Right atrium auricular region (tissue), 2 donors: ENCODE measurements at places on chromosomes 7 and 10. TPM values are rescaled to one million over a fixed set of nuclear protein-coding genes. Genes with fewer than 3 reads are reported as not detected.
A peak's percentile ranks its signal among the peaks of the same experiment; 100 is the strongest.

Gene SLC18A3
- not detected for total RNA-seq

Gene WNT16
- total RNA-seq, result 0.12 TPM

Gene EEPD1
- total RNA-seq, result 6.8 TPM

Gene FAM180A
- 5.9 TPM for total RNA-seq

Gene SPDYE5
- total RNA-seq, result not detected

Gene DNAJC9
- total RNA-seq, result 6.9 TPM

Gene CCT6A
- 39.3 TPM for total RNA-seq

DNA sequence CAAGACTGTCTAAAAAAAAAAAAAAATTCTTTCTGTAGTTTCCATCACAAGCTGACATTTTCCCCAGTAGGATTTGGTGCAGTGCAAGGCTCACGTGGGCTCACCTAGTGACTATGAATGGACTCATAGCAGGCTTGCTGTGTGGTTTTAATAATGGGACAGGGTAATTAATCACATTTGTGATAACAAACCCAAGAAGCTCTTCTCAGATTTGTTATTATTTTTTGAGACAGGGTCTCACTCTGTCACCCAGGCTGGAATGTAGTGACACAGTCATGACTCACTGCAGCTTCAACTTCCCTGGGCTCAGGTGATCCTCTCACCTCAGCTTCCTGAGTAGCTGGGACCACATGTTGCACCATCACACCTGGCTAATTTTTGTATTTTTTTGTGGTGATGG, 40.0 kb downstream of the NACAD start:
- H3K27me3 ChIP-seq, result no peaks in the 10 kb centered on the region
- no peaks in the 10 kb centered on the region for H3K4me1 ChIP-seq
- no peak overlapping the region for H3K4me3 ChIP-seq
- no peak for DNase-seq

GRCh38 chr10:112896273-112896672, 53.8 kb upstream of the TCF7L2 start:
- no peaks in the 10 kb centered on the region for H3K4me1 ChIP-seq
- H3K4me3 ChIP-seq, result no peak overlapping the region
- no peaks in the 10 kb centered on the region for H3K36me3 ChIP-seq
- DNase-seq, result no peak
- no peaks in the 10 kb centered on the region for H3K27me3 ChIP-seq
- no peak overlapping the region for H3K27ac ChIP-seq

DNA sequence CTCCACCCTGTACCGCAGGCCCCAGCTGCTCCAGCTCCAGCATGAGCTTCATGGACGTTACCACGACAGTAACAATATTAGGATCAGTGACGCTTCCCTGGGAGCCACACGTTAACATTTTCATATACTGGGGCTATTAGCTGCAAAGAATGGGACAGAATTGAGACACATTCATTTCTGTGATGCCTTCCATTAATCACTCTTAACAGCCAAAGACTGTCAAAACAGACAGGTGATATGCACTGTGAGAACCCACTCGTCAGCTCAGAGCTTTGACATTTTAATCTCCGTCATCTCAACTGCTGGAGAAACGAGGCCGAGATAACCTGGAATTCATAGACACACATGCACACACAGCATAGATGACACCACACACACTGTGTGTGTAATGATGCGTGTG, 408.4 kb upstream of the SHH start:
- no peaks in the 10 kb centered on the region for H3K27me3 ChIP-seq
- no peak overlapping the region for H3K4me3 ChIP-seq
- no peaks in the 10 kb centered on the region for H3K4me1 ChIP-seq
- H3K36me3 ChIP-seq, result no peaks in the 10 kb centered on the region
- DNase-seq, result peak; percentile 46

GRCh38 chr10:84428711-84429110, 100.3 kb downstream of the CCSER2 start:
- H3K27me3 ChIP-seq, result no peaks in the 10 kb centered on the region
- H3K27ac ChIP-seq, result peak overlapping the region; percentile 88
- no peak overlapping the region for H3K4me3 ChIP-seq
- H3K4me1 ChIP-seq, result peaks cover 69% of the 10 kb centered on the region
- no peaks in the 10 kb centered on the region for H3K36me3 ChIP-seq

DNA sequence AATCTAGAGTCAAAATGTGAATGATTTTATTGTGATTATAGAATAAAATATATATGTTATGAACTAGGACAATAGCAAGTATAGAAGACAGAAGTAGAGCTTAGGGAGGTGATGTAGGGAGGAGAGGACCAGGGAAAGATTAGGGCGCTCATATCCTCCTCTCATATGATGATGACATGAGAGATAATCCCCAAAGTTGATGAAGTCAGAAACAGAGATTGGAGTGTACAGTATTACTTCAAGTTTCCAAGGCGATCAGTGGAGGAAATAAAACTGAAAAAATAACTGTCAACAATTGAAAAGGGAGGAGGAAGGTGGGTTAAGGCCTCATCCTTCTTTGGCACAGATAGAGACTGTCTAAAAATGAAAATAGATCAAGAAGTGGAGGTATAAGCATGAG, 14.9 kb downstream of the MACROH2A2 start:
- H3K4me1 ChIP-seq, result no peaks in the 10 kb centered on the region
- no peak for DNase-seq
- no peak overlapping the region for H3K4me3 ChIP-seq
- H3K27me3 ChIP-seq, result no peaks in the 10 kb centered on the region

DNA sequence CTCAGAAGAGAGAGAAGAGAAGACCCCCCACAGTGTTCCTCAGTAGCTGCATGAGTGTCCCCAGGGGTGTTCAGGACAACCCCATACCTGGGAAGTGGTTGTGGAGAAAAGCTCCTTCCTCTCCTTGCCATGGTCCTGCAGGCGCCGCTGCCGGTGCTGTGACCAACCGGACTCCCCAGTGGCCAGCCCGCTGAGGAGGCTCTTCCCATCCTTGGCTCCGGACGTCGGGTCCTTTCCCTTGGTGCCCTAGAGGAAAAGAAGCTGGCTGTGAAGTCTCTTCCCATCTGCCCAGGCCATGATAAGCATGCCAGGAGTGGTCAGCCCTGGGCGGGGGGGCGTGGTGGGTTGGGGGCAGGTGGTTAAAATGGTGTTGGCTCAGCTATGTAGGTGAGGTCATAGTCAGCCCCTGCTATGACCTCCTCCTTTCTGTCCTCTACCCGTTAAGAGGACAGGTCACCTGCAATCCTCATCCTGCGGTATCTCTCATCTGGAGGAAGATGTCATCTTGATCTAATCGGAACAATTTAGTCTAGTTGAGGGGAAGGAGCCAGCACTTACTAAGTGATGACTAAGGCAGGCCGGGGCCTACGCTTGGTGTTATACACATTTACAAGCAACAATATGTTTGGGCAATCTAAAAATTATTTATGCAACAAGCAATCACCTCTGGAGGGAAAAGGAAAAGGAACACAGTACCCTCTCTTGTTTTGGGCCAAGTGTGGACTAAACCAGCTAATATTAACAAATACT, 13.2 kb downstream of the WDR91 start:
- no peak overlapping the region for H3K27ac ChIP-seq
- no peaks in the 10 kb centered on the region for H3K27me3 ChIP-seq
- DNase-seq, result peak; percentile 23
- no peak overlapping the region for H3K4me3 ChIP-seq

DNA sequence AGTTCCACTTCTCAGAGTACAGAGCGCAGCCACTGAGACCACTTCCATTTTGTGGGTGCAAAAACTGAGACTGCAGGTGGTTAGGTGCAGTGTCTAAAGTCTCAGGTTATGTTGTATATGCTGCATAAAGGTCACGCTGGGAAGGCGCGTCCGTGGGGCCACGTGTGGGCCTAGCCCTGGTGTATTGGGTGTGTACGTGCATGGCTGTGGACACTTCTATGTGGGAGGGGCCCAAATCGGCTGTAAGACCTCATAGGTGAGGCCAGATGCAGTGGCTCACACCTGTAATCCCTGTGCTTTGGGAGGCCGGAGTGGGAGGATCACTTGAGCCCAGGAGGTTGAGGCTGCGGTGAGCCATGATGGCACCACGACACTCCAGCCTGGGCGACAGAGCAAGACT, 37.7 kb downstream of the GRID2IP start:
- H3K27ac ChIP-seq, result no peak overlapping the region
- peaks cover 4% of the 10 kb centered on the region for H3K4me1 ChIP-seq
- DNase-seq, result no peak

DNA sequence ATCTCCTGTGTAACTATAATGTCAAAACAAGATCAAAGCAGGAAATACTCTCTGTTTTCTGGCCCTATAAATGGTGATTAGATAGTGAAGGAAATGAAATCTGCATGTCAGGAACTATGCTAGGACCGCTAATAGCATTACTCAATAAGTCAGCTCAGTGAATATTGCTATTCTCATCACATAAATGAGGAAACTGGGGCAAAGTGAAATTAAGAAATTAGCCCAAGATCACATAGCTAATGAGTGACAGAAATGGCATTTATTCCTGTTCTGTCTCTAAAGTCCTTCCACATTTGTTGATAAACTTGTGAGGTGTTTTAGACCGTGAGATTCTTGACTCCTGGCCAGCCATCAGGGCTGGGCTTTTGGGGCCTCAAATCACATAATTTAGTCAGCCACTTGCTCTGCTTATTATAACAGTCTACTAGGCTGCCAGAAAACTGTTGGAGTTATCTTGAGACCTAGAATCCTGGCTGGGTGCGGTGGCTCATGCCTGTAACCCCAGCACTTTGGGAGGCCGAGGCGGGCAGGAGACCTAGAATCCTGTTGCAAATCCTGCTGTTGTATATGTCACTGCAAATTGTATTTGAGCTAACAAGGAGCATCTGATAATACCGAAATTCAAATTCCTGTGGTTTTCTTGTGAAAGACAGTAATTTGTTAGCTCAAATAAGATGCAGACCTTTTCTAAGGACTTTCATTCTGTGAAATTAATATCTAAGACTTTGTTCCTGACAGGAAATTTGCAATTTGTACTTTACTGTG, 66.5 kb upstream of the SHTN1 start:
- no peaks in the 10 kb centered on the region for H3K4me1 ChIP-seq
- no peak overlapping the region for H3K4me3 ChIP-seq
- H3K27me3 ChIP-seq, result no peaks in the 10 kb centered on the region
- no peak for DNase-seq
- no peaks in the 10 kb centered on the region for H3K36me3 ChIP-seq

DNA sequence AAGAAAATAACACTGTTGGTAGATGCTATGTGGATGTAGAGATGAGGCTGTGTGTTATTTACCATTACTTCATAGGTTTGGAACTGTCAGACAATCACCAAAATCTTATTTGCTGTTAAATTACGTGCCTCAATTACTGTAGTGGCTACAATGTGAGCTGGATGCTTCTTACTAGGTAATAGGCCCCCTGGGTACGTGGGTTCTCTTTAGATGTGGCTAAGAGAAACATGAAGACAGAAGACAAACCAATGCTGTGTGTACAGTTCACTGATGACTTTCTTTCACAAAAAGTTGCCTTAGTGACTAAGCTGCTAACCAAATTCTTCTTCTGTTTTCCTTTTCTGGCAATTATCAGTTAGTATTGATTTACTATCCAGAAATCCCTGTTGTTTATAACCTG, 144.6 kb downstream of the SEMA3E start:
- no peak overlapping the region for H3K4me3 ChIP-seq
- no peaks in the 10 kb centered on the region for H3K36me3 ChIP-seq
- H3K4me1 ChIP-seq, result no peaks in the 10 kb centered on the region

- no peak overlapping the region for H3K27ac ChIP-seq
- no peaks in the 10 kb centered on the region for H3K36me3 ChIP-seq
- no peak overlapping the region for H3K4me3 ChIP-seq
- H3K4me1 ChIP-seq, result no peaks in the 10 kb centered on the region
- no peaks in the 10 kb centered on the region for H3K27me3 ChIP-seq
- DNase-seq, result no peak
Observed at GRCh38 chr7:24406789-24407299, 122.9 kb downstream of the NPY start.

GRCh38 chr7:90188281-90188680, 23.3 kb upstream of the STEAP2 start:
- no peaks in the 10 kb centered on the region for H3K27me3 ChIP-seq
- no peaks in the 10 kb centered on the region for H3K4me1 ChIP-seq
- H3K27ac ChIP-seq, result no peak overlapping the region
- no peaks in the 10 kb centered on the region for H3K36me3 ChIP-seq
- no peak overlapping the region for H3K4me3 ChIP-seq
- no peak for DNase-seq

DNA sequence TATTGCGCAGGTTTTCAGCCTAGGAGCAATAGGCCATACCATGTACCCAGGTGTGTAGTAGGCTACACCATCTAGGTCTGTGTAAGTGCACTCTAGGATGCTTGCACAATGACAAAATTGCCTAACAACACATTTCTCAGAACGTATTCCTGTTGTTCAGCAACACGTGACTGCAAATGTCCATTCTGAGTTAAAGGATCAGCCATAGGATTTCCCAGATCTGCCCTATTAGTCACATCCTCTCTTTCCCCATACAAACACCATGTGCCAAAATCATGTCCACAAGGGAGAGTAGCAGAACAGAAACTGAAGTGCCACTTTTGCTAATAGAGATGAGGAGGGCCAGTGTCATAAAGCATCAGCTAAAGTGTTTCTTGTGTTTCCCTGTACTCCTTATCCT, 42.6 kb upstream of the AMPH start:
- DNase-seq, result no peak
- peak overlapping the region; percentile 34 for H3K27ac ChIP-seq
- no peaks in the 10 kb centered on the region for H3K27me3 ChIP-seq
- no peak overlapping the region for H3K4me3 ChIP-seq
- H3K4me1 ChIP-seq, result no peaks in the 10 kb centered on the region
- no peaks in the 10 kb centered on the region for H3K36me3 ChIP-seq

DNA sequence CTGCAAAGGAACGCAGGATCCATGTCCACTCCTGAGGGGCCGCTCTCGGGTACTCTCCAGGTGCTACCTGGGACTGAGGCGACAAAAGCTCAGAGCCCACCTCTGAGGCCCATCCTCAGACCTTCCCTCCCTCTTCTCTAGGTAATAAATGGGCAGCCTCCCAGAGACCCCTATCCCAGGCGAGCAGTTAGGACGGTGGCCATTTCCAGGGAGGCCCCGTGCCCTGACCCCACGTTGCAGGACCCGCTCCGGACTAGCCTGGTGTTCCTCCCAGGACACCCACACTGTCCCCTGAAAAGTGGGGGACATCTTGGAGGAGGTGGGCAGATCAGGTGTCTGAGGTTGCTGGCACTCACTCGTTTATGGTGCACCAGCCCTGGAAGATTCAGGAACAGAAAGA, 44.3 kb downstream of the PRKAG2 start:
- no peaks in the 10 kb centered on the region for H3K27me3 ChIP-seq
- H3K36me3 ChIP-seq, result no peaks in the 10 kb centered on the region
- no peak overlapping the region for H3K4me3 ChIP-seq
- H3K4me1 ChIP-seq, result no peaks in the 10 kb centered on the region
- H3K27ac ChIP-seq, result no peak overlapping the region

GRCh38 chr10:80410578-80411145, 2.3 kb downstream of the PRXL2A start:
- no peaks in the 10 kb centered on the region for H3K4me1 ChIP-seq
- H3K4me3 ChIP-seq, result no peak overlapping the region
- DNase-seq, result no peak
- H3K36me3 ChIP-seq, result no peaks in the 10 kb centered on the region
- H3K27me3 ChIP-seq, result no peaks in the 10 kb centered on the region
